ENCODE measurements at places on chromosomes 6 and 20.

DNA sequence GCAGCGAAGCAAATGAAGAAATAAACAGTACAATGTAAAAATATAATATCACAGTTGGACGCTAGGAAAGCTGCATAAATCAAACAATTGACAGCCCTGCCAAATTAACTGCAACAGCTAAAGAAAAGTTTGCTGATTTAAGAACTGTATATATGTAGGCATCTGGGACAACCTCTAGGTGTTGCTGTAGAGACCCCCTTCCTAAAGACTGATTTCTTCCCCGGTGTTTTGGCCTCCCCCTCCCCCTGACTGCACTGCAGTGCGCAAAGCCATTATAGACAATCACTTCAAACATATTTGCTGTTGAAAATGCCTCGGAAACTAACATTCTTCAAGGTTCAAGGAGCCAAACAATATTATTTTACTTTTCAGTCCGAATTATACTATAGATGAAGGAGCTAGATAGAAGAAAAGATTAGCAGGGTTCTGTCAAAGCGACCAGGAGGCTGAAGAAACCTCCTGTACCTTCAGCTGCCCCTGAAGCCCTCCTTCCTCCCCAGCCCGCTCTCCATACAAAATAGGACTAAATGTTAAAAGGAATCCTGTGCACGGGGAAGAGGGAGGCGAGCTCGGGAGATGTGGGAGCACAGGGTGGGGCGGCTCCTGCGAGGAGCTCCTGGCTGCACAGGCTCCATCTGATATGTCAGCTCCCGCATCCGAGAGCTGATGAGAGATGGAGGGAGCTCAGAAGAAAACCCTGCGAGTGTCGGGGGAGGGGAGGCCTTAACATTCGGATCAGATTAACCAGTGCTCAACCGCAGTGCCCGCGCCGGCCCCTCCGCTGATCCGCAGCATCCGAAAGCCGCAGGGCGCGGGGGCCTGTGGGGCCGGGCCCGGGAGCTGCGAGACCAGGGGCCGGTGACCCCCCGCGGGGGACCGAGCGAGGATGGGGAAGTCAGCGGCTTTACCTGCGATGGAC lies 822 bp downstream of the ELOVL4 start:
- no peak for DNase-seq

DNA sequence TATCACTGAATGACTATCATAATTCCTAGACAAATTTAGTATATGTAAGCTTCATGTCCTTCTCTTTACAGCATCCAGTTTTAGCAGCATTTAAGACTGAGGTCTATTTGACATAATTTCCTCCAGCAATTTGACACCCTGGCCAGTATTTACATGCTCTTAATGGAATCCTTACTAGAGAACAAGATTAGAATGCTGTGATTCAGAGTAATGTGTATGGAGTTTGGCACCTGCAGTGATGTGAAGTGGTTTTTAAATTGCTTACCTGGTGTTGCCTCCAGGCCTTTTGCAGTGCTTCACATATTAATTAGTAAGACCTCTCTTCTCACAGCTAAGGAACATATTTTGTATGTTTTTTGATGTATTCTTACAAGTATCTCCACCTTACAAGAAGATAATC lies 9.8 kb downstream of the NKX2-4 start:
- DNase-seq, result no peak

DNA sequence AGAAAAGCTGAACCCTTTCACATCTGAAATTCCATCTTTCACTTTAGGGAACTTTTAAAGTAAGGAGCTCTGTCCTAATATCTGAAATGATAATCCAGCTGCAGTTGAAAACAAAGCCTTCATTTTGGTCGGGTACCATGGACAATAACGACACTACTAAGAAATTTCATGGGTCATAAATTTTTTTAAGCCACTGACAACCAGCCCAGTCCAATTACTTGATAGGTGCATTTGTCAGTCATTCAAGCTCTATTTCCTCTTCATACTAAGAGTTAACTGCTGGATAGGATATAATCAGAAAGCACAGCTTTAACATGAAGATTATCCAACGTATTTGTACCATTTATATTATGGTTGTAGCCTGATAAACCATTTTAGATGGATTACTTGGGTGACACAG lies 52.5 kb downstream of the MMUT start:
- DNase-seq, result no peak

- no peak for DNase-seq
Observed at GRCh38 chr6:156645097-156645496, 132.1 kb upstream of the ARID1B start.

- no peak for DNase-seq
Observed at GRCh38 chr20:17287503-17287902, 60.7 kb downstream of the PCSK2 start.

DNA sequence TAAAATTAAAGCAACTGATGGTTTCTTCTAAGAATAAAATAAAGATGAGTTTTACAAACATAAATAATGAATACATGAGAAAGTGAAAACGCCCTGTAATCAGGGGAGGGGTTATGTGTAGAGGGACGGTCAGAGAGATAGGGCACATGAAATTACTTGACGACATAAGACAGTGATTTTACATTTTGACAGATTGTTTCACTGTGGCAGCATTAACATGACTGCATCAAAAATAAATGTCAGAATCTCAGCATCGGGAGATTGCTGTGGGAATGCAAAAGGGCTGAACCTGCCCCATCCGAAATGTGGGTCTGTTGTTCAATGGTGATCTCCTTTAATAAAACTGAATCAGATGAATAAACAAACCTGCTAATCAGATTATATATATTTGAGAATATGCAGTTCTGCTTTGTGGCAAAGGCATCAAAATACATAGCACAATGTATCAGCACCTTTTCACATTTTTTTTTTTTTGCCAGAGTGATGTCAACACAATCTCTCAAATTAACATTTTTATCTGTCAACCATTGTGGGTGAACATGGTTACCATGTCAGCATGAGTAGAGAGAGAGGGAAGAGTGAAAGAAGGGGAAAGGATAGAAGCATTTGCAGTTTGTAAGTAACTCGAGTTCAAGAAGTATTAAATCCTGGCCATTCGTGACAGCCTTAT lies 177.1 kb upstream of the MAN1A1 start:
- DNase-seq, result no peak

DNA sequence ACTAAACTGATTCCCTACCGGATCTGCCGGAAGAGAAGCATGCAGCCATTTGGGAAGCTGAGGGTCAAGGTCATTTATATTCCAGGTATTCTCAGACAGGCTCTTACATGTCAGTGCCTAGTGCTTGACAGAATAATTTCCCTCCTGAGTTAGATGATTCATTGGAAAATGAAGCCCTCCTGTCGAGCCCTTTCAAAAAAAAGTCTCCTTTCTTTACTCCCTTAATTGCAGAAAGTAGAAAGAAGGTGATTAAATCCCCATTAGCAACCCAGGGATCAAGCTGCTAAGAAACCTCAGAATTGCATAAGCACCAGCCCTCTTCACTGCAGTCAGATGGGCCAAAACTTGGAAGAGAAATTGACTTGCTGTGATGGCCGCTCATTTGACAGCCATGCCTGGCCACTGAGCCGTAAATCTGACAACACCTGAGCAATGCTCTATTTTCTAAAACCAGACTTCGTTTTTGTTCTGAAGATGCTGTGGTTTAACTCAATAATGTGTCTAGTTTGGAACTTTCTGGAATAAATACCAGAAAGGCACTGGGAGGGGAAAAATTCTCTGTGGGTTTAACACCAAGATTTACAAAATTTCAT lies 61.0 kb upstream of the ARMH2 start:
- no peak for DNase-seq

GRCh38 chr6:143842461-143842901 lies 657 bp upstream of the LTV1 start:
- DNase-seq, result no peak

GRCh38 chr6:78530208-78530607 lies 337.1 kb upstream of the IRAK1BP1 start:
- DNase-seq, result no peak

- no peak for DNase-seq
Observed at GRCh38 chr6:36463676-36464075, 20.9 kb downstream of the KCTD20 start.

DNA sequence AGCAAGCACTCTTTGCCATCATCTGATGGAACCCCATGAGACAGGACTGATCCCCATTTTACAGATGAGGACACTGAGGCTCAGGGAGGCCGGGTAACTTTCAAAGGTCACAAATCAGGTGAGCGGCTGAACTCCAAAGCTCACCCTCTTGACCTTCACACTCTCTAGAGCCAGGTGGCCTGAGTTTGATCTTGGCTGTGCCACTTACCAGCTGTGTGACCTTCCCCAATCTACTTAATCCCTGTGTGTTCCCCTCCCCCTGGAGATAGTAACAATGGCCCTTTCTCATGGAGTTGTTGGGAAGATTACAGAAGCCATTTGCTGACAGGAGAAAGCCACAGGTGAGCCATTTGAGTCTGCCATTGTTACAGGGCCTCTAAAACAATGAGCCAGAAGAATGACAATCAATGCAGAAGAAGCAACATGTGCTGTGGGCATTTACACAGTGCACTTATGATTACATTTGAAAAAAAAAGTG lies 34.5 kb downstream of the BMP7 start:
- no peak for DNase-seq

DNA sequence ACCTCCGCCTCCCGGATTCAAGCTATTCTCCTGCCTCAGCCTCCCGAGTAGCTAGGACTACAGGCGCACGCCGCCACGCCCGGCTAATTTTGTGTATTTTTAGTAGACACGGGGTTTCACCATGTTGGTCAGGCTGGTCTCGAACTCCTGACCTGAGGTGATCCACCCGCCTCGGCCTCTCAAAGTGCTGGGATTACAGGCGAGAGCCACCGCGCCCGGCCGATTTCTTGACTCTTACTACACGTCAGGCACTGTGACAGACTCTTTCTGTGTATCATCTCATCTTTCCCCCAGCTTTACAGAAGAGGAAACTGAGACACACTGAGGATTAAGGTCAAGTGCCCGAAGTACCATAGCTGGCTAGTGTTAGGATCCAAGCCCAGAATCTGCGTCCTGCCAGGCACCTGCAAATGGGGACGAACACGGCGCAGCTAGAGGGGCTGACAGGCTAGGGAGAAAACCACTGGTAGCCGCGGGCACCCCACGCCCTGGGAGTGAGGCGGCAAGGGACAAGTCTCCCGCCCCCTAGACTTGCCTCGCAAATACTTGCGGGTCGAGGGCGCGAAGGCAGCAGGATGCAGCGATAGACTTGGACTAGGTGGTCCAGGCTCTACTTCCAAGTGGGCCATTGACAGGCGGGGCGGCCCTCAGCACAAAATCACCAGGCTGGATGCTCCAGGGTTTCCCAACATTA lies 1.1 kb upstream of the TAF8 start:
- DNase-seq, result no peak

DNA sequence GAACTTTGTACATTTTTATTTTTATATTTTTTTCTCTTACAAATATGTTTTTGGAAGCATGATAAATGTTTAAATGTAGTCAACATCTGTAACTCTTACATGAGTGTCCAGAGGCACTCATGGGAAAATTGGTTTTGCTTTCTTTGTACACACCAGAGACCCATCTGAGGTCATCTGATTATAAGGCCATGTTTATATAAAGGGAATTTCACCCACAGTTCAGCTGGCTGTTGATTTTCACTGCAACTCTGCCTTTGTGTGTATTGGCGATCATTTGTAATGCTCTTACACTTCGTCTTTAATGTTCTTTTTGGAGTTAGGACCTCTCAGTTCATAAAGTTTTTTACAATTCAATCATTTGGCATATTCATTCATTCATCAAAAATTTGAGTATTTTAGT lies 28.1 kb downstream of the RIOK1 start:
- no peak for DNase-seq

All from stimulated activated CD4-positive, alpha-beta T cell treated with anti-CD3 and anti-CD28 coated beads, Interleukin-15, amount 100 ng/mL, for 1 hour (primary cell).